Colonic mucosa (tissue), 4 donors: ENCODE measurements at places on chromosomes 5 and 9.

- no peak for DNase-seq
Observed at GRCh38 chr5:24510523-24510988, 134.2 kb downstream of the CDH10 start.

DNA sequence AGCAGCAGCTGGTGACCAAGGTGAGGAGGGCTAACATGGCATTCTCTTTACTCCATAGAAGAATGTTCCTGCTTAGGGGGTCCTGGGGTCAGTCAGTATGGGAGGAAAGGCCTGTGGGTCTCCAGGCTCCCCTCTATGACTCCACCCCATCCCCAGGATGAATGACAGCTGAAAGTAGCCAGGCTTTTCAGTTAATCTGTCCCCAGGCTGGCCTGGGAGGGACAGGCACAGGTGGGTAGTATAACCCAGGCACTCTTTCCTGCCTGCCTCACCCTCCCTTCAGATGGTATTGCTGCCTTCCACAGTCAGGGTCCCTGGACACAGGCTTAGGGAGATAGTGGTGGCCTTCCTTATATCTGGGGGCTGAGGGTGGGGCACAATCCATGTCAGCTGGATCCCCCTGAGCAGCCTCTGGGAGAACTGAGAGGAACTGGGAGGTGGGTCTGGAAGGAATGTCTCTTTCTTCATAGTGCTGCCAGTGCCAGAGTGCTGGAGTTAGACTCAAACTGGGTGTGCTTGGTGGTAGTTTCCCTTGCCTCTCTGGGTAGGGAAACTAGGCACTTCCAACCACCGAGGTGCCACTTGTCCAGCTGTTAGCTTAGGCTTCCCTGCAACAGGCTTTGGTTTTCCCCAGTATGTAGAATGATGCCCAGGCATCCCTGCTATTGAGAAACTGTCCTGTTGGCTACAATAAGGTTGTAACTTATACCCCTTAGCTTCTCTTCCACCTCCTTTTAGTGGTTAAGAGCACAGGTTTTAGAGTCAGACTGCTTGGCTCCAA, 27.8 kb downstream of the LARP1 start:
- DNase-seq = no peak

DNA sequence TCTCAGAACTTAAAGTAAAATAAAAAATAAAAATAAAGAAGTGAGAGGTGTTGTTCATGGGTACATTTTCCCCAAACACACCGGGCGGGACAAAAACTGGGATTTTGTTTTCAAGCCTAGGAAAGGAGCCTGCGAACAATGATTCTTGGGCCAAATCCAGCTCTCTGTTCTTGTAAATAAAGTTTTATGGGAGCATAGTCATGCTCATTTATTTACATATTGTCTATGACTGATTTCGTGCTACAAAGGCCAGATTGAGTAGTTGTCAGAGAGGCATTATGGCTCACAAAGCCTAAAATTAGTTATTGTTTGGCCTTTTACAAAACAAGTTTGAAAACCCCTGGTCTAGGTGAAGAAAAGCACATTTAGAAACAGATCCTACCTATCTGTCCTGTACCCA, 821.0 kb upstream of the GRAMD2B start:
- DNase-seq = peak; percentile 43

GRCh38 chr5:135977375-135977928, 22.7 kb upstream of the LECT2 start:
- DNase-seq = peak; percentile 76

GRCh38 chr9:3541206-3541605, 15.4 kb upstream of the RFX3 start:
- DNase-seq = no peak

- no peak for DNase-seq
Observed at GRCh38 chr9:29648601-29649000, 2075.3 kb upstream of the C9orf72 start.

DNA sequence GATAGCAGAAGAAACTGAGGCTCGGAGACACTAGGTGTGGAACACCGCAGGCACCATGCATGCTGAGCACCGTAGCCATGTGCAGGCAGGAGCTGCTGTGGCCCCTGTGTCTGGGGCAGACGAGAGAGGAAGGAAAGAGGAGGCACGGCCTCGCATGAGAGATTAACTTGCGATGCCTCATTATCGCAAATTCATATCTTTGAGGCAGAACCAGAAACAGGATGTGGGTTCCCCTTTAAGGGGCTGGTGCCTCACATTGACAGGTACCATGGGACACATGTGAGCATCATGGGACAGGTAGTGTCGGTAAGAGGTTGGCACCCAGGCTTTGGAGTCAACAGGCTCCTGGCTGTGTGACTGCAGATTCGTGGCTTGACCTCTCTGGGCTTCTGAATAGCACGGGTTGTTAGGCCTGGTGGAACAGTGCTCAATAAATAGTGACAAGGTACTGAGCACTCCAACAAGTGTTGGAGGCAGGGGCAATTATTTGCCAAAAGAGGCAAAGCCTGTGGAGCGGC, 40.8 kb downstream of the NAIF1 start:
- peak; percentile 46 for DNase-seq

DNA sequence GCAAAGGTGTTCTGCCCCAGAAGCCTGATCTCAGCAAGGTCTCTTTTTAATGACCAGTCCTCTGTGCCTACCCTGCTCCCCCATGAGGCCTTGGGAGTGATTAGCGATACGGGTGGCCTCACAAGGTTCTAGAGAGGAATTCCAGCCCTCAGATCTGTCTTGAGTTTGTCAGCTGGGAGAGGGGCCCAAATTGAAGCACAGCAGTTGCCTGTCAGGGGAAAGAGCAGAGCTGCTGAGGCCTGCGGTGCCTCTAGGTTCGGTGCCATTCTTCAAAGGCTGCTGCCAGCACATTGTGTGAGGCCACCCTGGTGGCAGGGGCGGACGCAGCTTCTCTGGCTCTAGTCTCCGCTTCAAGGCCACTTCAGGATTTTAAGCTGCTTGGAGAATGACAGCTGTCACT, 85.7 kb upstream of the GRIA1 start:
- no peak for DNase-seq

DNA sequence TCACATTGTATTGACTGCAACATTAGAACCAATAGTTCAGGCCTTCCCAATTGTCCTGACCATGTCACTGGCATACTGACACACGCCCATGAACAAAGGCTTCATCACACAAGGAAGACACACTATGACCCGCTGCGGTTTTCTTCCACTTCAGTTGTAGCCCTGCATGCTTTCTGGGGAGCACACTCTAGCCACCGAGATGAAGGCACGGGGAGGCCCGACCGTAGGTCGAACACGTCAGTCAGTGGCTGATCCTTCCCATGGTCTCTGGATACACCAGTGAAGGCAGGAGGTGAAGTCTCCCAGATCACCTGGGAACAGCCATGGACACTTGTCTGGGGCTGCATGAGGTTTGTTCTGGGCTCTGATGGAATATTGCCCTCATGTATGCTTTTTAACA, 224.7 kb downstream of the FSTL4 start:
- DNase-seq = no peak

DNA sequence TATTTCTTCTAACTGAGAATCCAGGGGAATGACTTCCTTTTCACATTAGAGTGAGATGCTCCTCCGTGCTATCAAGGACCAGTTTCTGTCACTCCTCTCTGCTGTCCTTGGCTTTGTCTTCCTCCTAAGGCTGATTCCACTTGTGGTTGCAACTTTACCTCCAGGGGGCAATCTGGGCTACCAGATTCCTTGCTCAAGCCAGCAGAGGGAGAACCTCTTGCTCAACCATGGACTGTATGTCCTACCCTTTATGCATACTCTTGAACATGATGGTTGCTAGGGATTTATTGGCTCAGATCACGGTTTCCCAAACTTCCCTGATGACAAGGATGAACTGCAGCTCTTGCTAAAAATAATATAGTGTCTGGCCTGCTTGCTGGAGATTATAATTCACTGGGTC, 24.0 kb downstream of the NNT start:
- DNase-seq = peak; percentile 34

DNA sequence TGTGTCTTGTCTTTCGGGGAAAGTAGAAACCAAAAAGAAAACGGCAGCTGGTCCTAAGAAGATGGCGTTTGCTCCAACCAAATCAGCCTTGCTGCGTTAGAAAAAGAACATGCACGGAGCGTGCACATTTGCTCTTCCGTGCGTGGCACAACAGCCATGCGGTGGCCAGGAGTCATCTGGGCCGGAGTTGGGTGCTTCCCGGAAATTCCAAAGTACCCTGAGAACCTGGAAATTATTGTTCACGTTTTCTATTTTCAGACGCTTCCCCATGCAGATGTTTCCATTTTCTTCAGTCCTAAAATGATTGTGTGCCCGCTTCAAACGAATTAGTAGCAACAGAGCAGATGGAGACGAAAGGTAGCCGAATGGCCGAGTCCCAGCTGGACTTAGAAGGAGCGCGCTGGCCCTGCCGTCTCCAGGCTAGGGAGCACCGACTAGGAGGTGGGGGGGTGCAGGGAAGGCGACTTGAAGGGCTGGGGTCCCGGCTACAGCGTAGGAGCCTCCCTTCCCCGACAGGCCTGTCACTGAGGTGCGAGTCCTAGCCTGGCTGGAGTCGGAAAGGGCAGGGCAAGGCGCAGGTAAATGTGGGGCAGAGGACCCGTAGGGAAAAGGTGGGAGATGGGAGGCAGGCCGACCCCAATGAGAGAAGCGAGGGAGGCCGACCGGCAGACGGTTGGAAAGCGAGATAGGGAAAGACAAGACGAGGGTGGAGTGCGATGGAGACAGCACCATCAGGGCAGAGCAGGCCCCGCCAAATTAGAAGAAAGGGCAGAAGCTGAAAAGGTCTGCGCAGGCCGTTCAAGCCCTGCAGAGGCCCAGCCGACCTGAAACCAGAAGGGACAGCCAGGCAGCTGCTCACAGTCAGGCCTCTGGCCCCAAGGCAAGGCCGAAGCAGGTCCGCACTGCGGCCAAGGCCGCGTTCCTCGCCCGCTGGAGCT, 1.4 kb downstream of the BARX1 start:
- no peak for DNase-seq

DNA sequence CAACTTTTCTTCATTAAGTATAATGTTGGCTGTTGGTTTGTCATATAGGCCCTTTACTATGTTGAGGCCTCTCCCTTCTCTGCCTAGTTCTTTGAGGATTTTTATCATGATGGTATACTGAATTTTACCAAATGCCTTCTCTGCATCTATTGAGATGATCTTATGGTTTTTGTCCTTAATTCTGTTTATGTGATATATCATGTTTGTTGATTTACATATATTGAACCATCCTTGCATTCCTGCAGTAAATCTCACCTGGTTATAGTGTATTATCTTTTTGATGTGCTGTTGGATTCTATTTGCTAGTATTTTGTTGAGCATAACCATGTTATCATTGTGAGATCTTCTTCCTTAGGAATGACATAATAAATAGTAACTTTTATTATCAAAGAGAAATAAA, 362.9 kb downstream of the CCDC171 start:
- DNase-seq = no peak

- DNase-seq = no peak
Observed at GRCh38 chr5:34016222-34016621, 8.4 kb upstream of the AMACR start.

DNA sequence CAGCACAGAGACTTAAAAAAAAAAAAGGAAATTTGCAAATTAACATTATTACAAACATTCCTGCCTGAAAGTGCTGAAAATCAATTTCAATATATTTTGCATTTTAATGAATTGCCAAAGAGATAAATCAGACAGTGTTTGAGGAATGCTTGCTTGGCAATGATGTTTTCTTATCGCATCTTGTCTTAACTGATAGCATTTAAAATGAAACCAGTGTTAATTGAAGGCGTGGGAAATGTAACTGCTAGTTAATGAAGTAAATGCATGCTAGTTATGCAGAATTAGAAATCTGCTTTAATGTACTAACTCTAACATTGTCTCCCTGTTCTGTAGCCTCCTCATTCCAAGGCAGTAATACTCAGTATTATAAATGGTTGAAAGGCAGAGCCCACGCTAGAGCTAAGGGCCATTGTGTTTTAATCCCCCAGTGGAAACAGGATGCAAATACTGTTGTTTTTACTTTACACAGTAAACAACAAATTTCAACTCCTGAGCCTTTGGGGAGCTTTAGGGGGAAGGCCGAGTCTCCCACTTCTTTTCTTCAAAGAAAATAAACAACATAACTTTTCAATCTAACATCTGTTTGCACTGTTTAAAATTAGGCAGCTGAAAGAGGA, 586.9 kb downstream of the TLE4 start:
- no peak for DNase-seq

- DNase-seq = no peak
Observed at GRCh38 chr9:133321411-133321935, 14.5 kb downstream of the SURF6 start.

DNA sequence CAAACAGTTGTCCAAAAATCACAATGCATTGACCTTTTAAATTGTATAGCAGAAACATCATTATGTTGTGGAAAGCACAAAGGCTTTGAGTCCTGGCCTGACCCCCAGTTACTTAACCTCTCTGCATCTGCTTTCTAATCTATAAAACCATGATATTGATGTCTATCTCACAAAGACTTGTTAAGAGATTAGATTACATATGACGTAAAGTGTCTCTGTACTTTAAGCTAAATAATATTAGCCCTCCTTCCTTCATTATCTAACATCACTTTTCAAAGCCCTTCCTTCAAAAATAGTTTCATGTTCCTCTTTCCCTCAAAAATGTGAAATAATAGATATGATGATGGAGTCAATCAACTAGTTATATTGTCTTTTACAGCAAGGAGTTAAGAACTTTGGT, 3.4 kb downstream of the ADAMTS6 start:
- no peak for DNase-seq

DNA sequence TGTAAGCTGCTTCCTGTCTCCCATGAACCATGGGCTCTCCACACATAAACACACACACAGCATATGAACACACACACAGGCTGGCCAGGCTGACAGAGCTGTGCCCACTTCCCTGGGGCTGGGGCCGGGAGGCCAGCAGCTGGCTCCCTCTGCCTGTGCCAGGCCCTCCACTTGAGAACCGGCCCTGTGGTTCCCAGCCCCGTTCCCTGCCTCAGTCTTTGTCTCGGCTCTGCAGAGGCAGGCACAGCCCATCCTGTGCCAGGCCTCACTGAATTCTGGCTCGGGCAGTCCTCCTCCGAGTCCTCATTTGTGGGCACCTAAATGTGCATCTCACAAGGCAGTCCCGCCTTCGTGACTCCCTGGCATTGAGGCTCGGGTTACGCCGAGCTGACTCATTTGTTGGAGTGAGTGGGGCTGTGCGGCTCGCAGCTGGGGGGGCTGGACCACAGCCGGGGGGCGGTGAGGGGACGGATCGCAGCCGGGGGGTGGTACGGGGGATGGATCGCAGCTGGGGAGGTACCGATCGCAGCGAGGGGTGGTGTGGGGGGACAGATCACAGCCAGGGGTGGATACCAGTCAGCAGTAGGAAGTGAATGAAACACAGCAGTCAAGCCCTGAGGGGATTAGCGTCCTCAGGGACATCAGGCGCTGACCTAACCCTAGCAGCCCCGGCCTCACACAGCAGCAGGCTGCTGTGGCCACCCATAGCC, 72.3 kb downstream of the PSMB7 start:
- DNase-seq = peak; percentile 45

DNA sequence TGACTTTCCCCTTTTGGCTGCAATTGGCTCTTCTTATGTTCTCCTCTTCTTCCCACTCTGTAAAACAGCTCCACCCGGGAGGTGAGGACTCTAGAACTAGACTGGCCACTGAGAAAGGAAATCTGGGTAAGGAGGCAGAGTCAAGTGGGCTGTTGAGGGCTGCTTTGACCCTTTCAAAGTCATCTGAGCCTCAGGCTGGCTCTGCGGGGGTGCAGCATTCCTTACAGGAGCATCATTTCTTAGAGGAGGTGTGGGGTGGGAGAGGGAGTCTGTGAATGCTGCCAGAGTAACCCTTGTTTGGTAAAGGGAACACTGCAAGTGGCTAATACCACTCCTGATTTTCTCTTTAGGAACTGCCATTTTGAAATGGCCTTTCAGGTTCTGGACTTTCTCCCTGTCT, 377.7 kb upstream of the SMARCA2 start:
- DNase-seq = no peak

GRCh38 chr5:68522863-68523262, 307.3 kb downstream of the PIK3R1 start:
- DNase-seq = no peak

- no peak for DNase-seq
Observed at GRCh38 chr5:136114414-136115125, 18.1 kb upstream of the SMAD5 start.
